ENCODE measurements at places on chromosomes 1 and 21.

GRCh38 chr1:24110642-24111261 is 1.2 kb downstream of the MYOM3 start:
- H3K4me1 ChIP-seq, result no peaks in the 10 kb centered on the region
- no peak for DNase-seq
- H3K27ac ChIP-seq, result no peak overlapping the region

GRCh38 chr1:6497215-6497866 is 5.9 kb upstream of the PLEKHG5 start:
- H3K4me1 ChIP-seq, result peaks cover 36% of the 10 kb centered on the region
- DNase-seq, result peak; percentile 71
- H3K36me3 ChIP-seq, result no peaks in the 10 kb centered on the region
- peak overlapping the region; percentile 91 for H3K4me3 ChIP-seq
- H3K27ac ChIP-seq, result no peak overlapping the region
- no peaks in the 10 kb centered on the region for H3K27me3 ChIP-seq

DNA sequence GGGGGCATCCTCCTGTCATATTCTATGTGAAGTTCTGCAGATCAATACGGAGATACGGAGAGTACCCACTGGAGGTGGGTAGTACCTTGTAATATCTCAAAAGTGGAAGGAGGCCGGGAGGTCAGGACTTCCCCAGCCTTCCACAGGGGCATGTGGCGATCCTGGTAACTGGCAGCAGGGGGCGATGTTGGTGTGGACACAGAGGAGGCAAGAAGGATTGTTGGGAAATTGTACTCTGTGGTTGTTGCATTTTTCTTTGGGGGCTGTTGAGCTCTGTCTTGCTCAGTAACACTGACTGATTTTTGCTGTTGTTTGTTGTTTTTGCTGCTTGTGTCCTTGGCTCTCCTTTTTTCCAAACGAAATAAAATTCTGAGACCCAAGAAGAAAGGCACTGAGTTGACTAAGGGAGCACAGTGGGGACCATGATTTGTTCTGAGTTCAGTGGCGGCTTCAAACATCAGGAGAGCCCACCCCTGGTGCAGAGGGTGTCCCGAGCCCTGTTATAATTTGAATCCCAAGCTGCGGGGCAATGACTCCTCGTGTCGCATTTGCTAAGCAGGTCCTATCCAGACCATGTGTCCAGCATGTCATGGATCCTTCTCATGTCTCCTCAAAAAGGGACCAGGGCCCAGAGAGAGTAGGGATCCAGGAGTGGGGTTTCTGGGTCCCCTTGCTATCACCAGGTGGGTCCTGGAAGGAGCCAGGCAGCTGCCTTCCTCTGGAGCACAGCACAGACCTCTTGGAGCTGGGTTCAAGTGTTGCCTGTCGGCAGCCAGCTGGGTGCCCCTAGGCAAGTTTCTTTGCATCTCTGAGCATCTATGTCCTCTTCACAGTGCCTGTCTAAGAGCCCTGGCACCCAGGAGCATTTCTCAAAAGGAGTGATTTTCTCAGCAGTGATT is 22.8 kb downstream of the LHX4 start:
- no peaks in the 10 kb centered on the region for H3K4me1 ChIP-seq
- peaks cover 41% of the 10 kb centered on the region for H3K27me3 ChIP-seq
- DNase-seq, result no peak
- H3K4me3 ChIP-seq, result no peak overlapping the region

DNA sequence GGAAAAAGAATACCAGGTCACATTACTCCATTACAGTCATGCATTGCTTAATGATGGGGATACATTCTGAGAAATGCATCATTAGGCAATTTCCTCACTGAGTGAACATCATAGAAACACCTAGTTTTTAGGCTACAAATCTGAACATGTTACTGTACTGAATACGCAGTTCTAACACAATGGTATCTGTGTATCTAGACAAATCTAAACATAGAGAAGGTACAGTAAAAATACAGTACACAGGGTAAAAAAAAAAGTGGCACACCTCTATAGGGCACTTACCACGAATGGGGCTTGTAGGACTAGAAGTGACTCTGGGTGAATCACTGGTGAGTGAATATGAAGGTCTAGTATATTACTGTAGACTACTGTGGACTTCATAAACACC is 115.7 kb downstream of the AKT3 start:
- H3K27me3 ChIP-seq, result no peaks in the 10 kb centered on the region
- no peaks in the 10 kb centered on the region for H3K36me3 ChIP-seq
- H3K27ac ChIP-seq, result no peak overlapping the region
- H3K4me1 ChIP-seq, result peaks cover 27% of the 10 kb centered on the region
- H3K4me3 ChIP-seq, result no peak overlapping the region

- H3K27ac ChIP-seq, result no peak overlapping the region
- no peaks in the 10 kb centered on the region for H3K36me3 ChIP-seq
- DNase-seq, result no peak
- H3K4me3 ChIP-seq, result no peak overlapping the region
- no peaks in the 10 kb centered on the region for H3K27me3 ChIP-seq
Measured at GRCh38 chr1:147784941-147785340, 24.5 kb upstream of the GJA5 start.

- H3K4me1 ChIP-seq, result no peaks in the 10 kb centered on the region
- H3K4me3 ChIP-seq, result no peak overlapping the region
- no peak for DNase-seq
- no peaks in the 10 kb centered on the region for H3K27me3 ChIP-seq
- no peaks in the 10 kb centered on the region for H3K36me3 ChIP-seq
Measured at GRCh38 chr1:189369612-189370011, 1108.1 kb downstream of the BRINP3 start.

DNA sequence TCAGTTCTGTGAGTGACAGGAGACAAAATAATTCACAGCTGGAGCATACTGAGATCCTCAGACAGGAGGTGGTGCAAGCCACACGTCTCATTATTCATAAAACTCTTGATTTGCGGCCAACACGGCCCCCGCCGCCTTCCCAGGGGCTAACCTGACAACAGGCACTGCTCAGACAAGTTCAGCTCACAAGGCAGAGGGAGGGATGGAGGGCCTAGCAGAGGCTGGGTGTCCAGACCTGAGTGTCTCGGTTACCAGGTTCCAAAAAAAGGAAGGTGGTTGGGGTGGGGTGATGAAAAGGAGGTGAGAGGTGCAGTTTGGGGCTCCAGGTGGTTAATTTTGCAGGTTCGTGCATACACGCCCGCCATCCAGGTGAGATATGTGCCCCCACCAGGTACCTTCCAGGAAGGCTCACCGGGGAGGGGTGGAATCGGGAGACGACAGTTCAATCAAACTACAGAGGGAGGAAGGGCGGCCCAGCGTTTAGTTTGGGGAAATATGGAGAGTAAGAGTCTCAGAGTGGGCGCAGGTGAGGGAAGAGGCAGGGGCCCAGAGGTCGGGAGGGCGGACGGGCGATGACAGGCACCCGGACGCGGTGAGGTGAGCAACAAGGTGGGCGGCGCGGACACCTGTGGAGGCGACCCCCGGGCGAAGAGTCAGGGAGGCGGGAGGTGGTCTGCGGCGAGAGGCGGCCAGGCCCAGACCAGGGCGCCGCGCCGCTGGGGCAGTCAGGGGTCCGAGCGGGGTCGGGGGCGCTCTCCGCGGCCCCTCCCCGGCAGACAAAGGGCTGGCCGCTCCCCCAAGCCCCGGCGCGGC is 629 bp downstream of the CTNNBIP1 start:
- peak overlapping the region; percentile 64 for H3K27ac ChIP-seq
- H3K27me3 ChIP-seq, result no peaks in the 10 kb centered on the region
- no peaks in the 10 kb centered on the region for H3K36me3 ChIP-seq
- no peak for DNase-seq
- H3K4me1 ChIP-seq, result peaks cover 6% of the 10 kb centered on the region
- H3K4me3 ChIP-seq, result peak overlapping the region; percentile 91

GRCh38 chr1:87242445-87243185 is 86.1 kb upstream of the LMO4 start:
- H3K4me1 ChIP-seq, result no peaks in the 10 kb centered on the region
- no peak overlapping the region for H3K27ac ChIP-seq
- H3K4me3 ChIP-seq, result no peak overlapping the region
- H3K36me3 ChIP-seq, result no peaks in the 10 kb centered on the region

- peaks cover 8% of the 10 kb centered on the region for H3K4me1 ChIP-seq
- H3K36me3 ChIP-seq, result no peaks in the 10 kb centered on the region
- H3K27ac ChIP-seq, result no peak overlapping the region
- H3K27me3 ChIP-seq, result no peaks in the 10 kb centered on the region
- H3K4me3 ChIP-seq, result no peak overlapping the region
- DNase-seq, result no peak
Measured at GRCh38 chr1:224217655-224218623, 34.9 kb downstream of the DEGS1 start.

- H3K36me3 ChIP-seq, result no peaks in the 10 kb centered on the region
- H3K4me1 ChIP-seq, result no peaks in the 10 kb centered on the region
- no peak for DNase-seq
- no peak overlapping the region for H3K4me3 ChIP-seq
- H3K27ac ChIP-seq, result no peak overlapping the region
Measured at GRCh38 chr1:24594328-24594598, 38.4 kb downstream of the NCMAP start.

GRCh38 chr1:46133781-46134350 is 1.4 kb upstream of the PIK3R3 start:
- peak overlapping the region; percentile 100 for H3K27ac ChIP-seq
- no peak for DNase-seq
- H3K4me1 ChIP-seq, result peaks cover 25% of the 10 kb centered on the region
- no peaks in the 10 kb centered on the region for H3K36me3 ChIP-seq

DNA sequence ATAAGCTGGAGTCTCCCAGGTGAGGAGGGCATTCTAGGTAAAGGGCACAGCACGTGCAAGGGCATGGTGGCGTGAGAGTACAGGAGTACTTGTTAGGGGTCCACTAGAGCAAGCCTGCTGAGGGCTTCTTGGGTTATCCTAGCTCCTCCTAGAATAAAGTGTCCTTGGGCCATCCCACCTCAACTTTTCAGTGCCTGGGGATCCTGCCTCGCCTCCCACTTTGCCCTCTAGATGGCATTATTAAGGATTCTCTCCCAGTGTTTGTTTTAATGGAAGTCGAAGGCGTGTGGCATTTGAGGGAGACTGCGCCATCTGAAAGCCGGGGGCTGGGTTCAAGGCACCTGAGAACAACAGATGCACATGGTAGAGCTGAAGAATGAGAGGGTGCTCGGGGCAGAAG is 74.5 kb upstream of the SELENON start:
- peaks cover 32% of the 10 kb centered on the region for H3K4me1 ChIP-seq
- H3K27me3 ChIP-seq, result no peaks in the 10 kb centered on the region
- H3K27ac ChIP-seq, result peak overlapping the region; percentile 87
- no peak for DNase-seq
- no peak overlapping the region for H3K4me3 ChIP-seq

- H3K27ac ChIP-seq, result no peak overlapping the region
- H3K4me3 ChIP-seq, result no peak overlapping the region
- no peaks in the 10 kb centered on the region for H3K36me3 ChIP-seq
- no peaks in the 10 kb centered on the region for H3K27me3 ChIP-seq
- DNase-seq, result no peak
- H3K4me1 ChIP-seq, result peaks cover 23% of the 10 kb centered on the region
Measured at GRCh38 chr1:59552007-59552406, 255.1 kb downstream of the FGGY start.

DNA sequence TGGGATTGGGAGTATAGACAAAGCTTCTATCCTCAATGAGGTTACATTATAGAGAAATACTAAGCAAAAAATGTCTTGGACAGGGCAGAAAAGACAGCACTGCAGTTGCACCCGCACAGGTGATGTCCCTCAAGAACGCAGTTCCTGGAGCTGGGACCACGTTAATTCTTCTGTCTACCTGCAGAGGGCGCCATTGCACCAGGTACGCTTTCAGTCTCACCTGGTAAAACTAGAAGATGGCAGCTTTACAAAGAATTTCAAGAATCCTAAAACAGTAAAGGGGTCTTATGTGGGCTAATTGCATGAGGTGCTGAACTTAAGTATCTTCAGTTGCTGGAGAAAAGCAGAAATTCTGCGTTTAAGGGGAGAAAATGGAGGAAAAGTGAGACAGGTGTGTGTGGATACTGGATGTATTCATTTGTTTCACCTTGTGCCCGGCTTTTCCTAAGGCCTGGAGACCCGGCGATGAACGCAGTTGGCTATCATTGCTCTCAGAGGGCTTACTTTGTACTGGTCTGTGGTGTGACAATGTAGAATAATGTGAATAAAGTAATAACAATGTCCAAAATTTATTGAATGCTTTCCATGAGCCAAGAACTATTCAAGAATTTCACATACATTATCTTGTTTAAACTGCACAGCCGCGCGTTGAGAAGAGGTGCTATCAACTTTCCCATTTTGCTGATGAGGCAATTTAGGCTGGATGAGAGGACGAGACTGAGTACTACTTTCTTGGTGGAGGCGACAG is 276.3 kb upstream of the GREM2 start:
- H3K27me3 ChIP-seq, result no peaks in the 10 kb centered on the region
- no peaks in the 10 kb centered on the region for H3K4me1 ChIP-seq

DNA sequence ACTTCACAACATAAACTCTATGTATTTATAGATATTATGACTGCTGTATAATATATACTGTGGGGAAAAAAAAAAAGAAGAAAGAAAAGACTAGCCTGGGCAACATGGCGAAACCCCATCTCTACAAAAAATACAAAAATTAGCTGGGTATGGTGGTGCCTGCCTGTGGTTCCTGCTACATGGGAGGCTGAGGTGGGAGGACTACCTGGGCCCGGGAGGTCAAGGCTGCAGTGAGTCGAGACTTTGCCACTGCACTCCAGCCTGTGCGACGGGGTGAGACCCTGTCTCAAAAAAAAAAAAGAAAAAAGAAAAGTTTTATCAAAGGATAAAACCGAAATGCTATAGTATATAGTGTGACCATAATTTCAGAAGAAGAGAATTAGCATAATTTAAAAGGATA is 2.7 kb downstream of the EXOC8 start:
- peaks cover 23% of the 10 kb centered on the region for H3K4me1 ChIP-seq
- DNase-seq, result no peak
- H3K4me3 ChIP-seq, result no peak overlapping the region
- peaks cover 3% of the 10 kb centered on the region for H3K36me3 ChIP-seq

- no peaks in the 10 kb centered on the region for H3K36me3 ChIP-seq
- no peaks in the 10 kb centered on the region for H3K4me1 ChIP-seq
- no peak overlapping the region for H3K4me3 ChIP-seq
- H3K27ac ChIP-seq, result no peak overlapping the region
Measured at GRCh38 chr1:24899581-24900485, 30.2 kb downstream of the RUNX3 start.

- no peak within 1 kb of the TSS for H3K27ac ChIP-seq
- H3K27me3 ChIP-seq, result peaks cover 28% of the 10 kb centered on the region
- H3K4me1 ChIP-seq, result peaks cover 29% of the 10 kb centered on the region
- no peaks in the 10 kb centered on the region for H3K36me3 ChIP-seq
- H3K4me3 ChIP-seq, result peak within 1 kb of the TSS; percentile 19
- no peak for DNase-seq
Measured at GRCh38 chr1:156893048-156893953, at the start of gene PEAR1. PEAR1 (plus strand) TSS chr1:156893718; CDS start chr1:156903927, 10,209 bp downstream.

DNA sequence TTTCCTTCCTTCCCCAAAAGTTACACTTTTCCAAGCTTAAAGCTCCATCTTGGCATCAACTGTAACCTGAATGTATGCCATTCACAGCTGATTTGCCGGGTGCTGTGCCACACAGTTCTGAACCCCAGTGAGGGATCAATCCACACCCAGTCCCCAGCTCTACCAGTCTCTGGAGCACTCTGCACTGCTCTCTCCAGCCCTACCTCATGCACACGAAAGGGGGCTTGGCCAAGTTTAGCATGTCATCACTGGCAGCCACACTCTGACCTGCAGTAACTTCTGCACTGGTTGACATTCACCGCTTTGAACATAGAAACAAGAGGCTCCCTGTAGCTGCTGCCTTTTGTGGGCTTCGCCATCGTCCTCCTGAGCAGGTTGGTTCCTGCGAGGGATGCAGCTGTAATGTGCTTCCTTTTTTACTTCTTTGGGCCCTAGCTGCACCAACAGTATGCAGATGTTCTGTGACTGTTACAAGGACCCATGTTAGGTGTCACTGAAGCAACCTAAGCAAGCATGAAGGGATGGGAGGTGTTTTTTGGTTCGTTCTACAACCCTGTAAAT is 135.4 kb upstream of the SLC44A3 start:
- no peak for DNase-seq
- no peak overlapping the region for H3K27ac ChIP-seq
- H3K36me3 ChIP-seq, result no peaks in the 10 kb centered on the region
- H3K4me3 ChIP-seq, result no peak overlapping the region
